ENCODE measurements at places on chromosomes 2 and 18.

DNA sequence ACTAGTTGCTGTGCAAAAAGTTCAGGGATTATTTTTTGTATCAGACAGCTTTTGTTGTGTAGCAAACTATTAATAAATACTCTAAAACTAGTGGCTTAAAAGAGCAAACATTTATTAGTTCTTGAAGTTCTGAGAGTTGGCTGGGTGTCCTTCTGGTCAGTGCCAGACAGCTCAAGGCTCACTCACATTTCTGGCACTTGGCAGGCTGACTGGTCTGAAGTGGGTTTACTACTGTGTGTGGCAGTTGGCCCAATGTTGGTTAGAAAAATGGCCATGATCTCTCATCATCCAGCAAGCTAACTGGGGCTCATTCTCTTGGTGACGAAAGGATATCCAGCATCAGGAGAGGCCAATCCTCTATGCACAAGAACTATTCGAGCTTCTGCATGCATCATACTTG, 71.4 kb upstream of the ZNF385B start:
- no peak overlapping the region for H3K4me3 ChIP-seq
- peaks cover 2% of the 10 kb centered on the region for H3K36me3 ChIP-seq
- no peak for DNase-seq
- no peaks in the 10 kb centered on the region for H3K27me3 ChIP-seq

DNA sequence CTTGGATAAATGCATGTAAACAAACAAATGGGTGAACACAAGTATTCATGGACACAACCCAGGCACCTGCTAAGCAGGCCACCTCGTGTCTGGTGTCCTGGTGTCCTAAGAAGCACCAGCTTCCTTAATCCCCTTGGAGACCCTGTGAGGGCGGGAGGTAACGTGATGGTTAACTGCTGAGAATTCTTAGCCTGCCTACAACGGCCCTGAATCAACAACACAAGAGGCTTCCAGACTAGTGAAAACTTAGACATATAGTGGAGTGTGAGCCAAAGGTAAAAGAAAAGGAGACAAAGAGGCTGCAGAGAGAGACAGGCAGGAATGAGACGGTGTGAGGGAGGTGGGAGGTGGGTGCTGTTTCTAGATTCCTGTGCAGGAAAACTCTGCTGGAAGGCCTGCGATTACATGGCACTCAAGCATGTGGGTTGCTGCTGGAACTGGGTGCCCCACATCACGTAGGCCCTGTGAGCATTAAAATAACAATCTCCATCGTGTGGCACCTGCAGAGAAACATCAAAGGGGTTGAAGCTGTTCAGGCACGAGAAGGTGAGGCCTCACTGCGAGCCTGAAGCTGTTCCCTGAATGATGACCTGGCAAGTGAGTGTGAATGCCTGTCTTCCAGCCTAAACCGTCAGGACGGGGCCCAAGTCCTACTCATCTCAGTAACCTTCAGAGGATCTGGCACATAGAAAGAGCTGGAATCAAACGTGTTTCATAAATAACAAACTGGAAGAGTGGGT, 64.2 kb downstream of the RPL37A start:
- peaks cover 30% of the 10 kb centered on the region for H3K27me3 ChIP-seq
- H3K4me1 ChIP-seq: no peaks in the 10 kb centered on the region
- no peak overlapping the region for H3K4me3 ChIP-seq
- H3K36me3 ChIP-seq: peaks cover 2% of the 10 kb centered on the region

DNA sequence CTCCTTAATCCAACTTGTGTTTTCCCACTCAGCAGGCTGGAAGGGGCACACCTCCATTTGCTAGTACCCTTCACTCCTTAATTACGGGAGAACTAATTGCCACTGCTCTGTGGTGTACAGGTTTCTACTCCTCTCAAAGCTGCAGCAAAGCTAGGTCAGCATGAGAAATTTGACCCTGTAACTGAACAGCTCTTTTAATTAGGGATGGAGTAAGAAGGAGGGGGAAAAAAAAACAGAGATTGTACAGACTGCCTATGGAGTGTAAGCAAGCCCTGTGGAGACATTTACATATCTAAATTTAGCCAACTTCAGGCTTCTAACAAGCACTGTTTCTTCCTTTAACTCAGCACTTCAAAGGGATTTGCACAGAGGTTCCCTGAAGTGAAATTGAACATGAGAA, 629.7 kb upstream of the SETBP1 start:
- no peak for DNase-seq
- no peaks in the 10 kb centered on the region for H3K27me3 ChIP-seq
- no peak overlapping the region for H3K4me3 ChIP-seq
- no peaks in the 10 kb centered on the region for H3K36me3 ChIP-seq
- H3K27ac ChIP-seq: no peak overlapping the region

GRCh38 chr2:140865837-140866236, 1265.0 kb downstream of the LRP1B start:
- DNase-seq: no peak
- H3K36me3 ChIP-seq: no peaks in the 10 kb centered on the region
- H3K27me3 ChIP-seq: no peaks in the 10 kb centered on the region

DNA sequence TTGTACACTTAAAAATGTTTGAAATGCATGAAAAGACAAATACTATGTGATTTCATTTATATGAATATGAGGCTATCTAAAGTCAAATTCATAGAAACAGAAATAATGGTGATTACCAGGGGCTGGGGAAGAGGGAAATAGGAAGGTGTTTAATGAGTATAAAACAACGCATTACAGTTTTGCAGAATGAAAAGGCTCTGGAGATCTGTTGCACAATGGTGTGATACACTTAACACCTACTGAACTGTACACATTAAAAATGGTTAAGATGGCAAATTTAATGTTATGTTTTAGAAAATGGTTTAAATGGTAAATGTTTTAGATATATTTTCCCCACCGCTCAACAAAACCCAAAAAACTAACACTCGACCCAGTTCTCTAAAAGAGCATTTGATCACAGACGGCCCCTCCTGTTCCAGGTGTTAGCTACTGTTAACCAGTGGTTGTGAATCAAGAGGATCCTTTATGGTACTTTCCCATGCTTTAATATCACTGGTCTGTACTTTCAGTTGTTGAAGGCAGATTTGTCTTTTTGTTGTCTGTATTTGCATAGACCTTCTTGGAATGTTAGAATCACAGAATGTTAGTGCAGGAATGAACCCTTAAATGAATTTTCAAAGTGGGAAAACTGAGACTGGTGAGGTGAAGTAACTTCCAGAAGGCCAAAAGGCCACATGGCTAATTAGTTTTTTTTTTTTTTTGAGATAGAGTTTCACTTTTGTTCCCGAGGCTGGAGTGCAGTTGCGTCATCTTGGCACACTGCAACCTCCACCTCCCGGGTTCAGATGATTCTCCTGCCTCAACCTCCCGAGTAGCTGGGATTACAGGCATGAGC, 10.2 kb downstream of the RAB10 start:
- no peaks in the 10 kb centered on the region for H3K27me3 ChIP-seq
- H3K36me3 ChIP-seq: no peaks in the 10 kb centered on the region
- peak overlapping the region; percentile 80 for H3K4me3 ChIP-seq
- no peak for DNase-seq
- peaks cover 42% of the 10 kb centered on the region for H3K4me1 ChIP-seq

DNA sequence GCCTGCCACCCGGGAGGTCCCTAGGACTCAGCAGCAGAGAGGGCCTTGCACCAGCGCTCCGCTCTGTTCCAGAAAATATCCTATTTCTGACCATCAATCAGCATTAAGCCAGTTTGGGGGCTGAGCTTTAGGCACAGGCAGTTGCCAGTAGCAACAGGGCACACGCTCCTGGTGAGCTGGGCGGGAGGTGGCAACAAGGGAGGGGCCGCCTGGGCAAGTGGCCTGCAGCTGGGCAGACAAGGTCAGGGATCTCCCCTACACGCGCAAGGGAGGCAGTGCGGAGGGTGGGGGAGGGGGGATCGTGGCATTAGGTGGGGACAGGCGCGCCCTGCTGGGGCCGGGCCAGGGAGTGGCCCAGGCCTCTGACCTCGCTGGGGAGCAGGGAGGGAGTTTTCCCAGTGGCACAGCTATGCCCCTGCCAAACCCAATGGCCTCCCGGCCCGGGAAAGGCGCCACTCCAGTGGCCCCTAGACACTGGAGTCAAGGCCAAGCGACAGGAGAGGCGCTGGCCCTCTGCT, 302.8 kb downstream of the NCKAP5 start:
- peaks cover 17% of the 10 kb centered on the region for H3K27me3 ChIP-seq
- no peak overlapping the region for H3K27ac ChIP-seq
- no peak for DNase-seq
- peaks cover 2% of the 10 kb centered on the region for H3K36me3 ChIP-seq
- H3K4me3 ChIP-seq: no peak overlapping the region

DNA sequence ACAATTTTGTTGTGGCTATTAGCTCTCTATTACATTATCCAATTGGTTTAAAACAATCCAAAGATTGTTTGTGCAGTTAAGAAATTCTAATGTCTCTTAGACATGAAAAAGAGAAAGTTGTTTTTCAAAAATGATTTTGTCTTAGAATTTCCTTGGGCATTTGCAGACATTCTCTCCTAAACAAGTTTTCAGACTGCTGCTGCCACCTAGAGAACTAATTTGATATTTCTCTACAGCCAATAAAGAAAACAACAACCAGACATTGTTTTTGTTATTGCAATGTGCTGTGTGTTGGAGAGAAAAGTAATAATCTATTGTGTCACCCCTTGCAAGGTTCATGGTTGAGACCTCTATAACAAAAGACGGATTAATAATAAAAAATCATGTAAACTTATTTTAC, 119.0 kb upstream of the SYT4 start:
- H3K4me1 ChIP-seq: no peaks in the 10 kb centered on the region
- no peak overlapping the region for H3K27ac ChIP-seq
- DNase-seq: no peak
- H3K4me3 ChIP-seq: no peak overlapping the region
- no peaks in the 10 kb centered on the region for H3K36me3 ChIP-seq
- H3K27me3 ChIP-seq: no peaks in the 10 kb centered on the region

DNA sequence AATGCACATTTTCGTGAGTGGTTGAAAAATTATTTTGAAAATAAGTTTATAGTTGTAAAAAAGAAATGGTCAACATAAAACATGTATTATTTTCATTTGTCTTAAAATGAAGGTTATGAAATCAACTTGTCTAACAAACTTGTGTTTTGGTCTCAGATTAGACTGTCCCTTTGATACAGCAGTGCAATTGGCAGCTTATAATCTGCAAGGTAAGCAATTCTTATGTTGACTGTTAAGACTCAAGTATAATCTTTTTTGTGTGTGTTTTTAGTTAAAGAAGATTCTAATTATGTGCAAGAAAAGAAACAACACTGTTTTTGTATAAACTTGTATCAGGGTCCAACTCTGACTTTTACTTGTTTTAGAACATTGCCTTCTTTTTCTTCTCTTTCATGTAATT, 62.7 kb downstream of the EPB41L5 start:
- H3K4me1 ChIP-seq: no peaks in the 10 kb centered on the region
- no peak overlapping the region for H3K4me3 ChIP-seq
- H3K27me3 ChIP-seq: no peaks in the 10 kb centered on the region
- H3K36me3 ChIP-seq: peaks cover 3% of the 10 kb centered on the region

DNA sequence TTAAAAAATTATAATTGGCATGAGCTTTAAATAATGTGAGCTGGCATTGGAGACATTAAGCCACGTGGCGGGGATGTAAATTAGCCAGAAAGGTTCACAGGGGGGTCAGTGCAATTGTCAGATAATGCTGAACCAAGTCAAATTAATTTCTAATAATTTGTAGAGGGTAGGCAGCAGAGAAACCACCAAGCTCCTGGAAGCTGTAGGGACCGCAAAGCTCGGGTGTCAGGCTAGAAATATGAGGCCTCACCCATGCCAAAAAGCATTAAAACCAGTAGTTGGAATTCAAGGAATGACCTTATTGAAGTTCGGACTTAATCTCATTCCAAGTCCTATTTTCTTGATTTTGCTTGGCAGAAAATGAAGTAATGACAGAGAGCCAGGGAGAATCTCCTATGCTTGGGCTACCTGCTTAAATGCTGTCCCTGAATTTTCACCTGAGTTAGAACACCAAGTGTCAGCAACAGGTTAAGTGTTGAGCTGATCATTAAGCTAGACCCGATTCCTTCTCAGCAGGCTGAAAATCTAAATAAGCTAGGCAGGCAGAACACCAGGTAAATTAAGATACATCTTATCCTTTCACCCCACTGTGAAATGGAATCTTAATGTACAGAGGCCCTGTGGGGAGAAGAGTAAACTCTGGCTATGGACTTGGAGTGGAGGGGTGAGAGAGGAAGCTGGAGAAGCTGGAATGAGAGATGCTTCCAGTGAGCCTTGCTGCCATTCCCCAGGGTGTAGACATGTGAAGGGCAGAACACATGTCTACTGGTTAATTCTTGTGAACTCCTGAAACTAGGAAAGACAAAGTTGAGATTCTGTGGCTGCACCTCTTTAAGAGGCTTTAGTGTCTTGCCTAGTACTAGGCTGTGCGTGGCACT, 520.0 kb downstream of the SLC4A3 start:
- H3K27me3 ChIP-seq: no peaks in the 10 kb centered on the region
- no peaks in the 10 kb centered on the region for H3K36me3 ChIP-seq
- H3K4me1 ChIP-seq: no peaks in the 10 kb centered on the region
- H3K27ac ChIP-seq: no peak overlapping the region
- no peak for DNase-seq

DNA sequence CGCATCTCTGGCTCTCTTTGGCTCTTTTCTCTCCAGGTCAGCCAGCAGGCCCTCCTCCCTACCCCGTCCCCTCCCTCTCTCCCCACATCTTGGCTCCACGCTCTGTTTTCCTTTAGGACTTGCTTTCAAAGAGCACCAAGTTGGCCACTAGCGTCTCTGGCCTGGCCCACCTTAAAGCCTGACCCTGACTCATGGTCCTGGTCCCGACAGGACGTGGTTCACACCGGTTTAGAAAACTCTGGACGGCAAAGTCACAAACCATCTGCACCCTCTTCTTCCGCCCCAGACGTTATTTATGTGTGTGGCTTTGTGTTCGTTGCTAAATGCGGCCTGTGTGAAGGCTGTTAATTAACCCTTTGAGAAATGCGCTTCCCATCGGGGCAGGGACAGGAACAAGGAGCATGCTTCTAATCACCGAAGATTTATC, 169.0 kb upstream of the HAAO start:
- H3K4me1 ChIP-seq: peaks cover 3% of the 10 kb centered on the region
- DNase-seq: no peak
- H3K27ac ChIP-seq: no peak overlapping the region
- H3K36me3 ChIP-seq: no peaks in the 10 kb centered on the region
- H3K4me3 ChIP-seq: no peak overlapping the region

DNA sequence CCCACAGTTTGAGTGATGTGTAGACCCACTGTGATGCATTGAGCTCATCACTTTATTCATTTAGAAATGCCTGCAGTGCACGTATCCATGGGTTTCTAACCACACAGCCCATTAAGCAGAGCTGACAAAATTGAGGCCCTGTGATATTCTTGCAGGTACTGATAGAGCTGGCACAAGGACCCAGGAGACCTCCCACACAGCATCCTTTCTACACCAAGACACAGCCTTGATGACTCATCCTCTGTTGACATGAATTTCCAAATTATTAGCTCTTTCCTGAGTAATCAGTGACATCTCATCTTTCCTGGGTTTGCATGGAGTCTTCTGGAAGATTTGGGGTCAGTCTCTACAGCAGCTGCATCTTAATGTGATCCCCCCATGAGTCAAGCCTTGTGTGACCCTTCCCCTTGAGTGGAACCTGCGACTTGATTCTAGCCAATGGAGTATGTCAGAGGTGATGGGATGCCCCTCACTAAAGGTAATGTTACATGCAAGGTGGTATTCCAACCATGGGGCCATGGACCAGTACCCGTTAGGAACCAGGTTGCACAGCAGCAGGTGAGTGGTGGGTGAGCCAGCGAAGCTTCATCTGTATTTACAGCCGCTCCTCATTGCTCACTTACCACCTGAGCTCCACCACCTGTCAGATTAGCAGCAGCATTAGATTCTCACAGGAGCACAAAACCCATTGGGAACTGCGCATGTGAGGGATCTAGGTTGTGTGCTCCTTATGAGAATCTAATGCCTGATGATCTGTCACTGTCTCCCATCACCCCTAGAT, 181.1 kb upstream of the ARL4C start:
- H3K27ac ChIP-seq: no peak overlapping the region
- DNase-seq: no peak
- H3K36me3 ChIP-seq: no peaks in the 10 kb centered on the region
- H3K4me3 ChIP-seq: no peak overlapping the region
- H3K27me3 ChIP-seq: peaks cover 14% of the 10 kb centered on the region
